Chondrocyte (in vitro differentiated cells): ENCODE measurements at places on chromosomes 12 and 14.

- no peak for DNase-seq
Observed at GRCh38 chr12:76026643-76027063, 4.9 kb downstream of the PHLDA1 start.

DNA sequence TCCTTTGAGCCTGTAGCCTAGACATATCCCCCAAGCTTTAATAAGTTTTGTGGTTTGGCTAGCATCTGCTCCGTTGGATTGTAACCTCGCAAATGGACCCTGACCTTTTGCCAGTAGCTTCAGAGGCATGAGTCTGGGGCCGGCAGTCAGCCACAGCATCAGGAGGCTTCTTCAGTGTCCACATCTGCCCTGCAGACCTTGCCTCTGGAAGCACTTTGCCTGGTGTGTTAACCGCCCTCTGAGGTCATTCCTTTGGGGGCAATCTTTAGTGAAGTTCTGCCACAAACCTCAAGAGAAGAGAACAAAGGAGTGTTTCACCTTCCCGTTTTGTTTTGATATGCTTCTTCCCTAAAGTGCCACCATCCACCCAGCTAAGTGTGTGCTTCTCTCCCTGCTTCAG lies 71.4 kb downstream of the GNS start:
- DNase-seq = no peak

DNA sequence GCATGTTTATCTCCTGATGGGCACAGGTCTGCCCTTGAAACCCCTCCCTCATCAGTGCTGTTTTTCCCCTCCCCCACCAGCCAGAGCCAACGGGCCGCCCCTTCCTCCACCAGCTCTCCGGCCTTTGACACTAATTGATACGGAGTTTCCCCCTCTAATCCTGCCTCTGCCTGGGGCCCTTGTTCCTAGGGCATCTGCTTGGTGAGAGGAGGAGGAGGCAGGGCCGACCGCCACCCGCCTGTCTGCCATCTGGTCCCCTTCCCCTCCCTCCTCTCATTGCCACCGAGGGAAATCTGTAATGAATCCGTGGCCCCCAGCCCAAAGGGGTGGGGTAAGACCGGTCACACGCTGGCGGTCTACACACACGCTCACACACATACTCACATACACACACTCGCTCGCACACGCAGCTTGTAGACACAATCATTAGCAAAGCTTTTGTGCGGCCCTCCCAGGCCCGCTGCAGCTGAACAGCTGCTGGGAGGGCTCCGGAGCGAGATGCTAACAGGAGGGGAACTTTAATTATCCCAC lies 27.4 kb downstream of the SRRM4 start:
- DNase-seq = no peak

DNA sequence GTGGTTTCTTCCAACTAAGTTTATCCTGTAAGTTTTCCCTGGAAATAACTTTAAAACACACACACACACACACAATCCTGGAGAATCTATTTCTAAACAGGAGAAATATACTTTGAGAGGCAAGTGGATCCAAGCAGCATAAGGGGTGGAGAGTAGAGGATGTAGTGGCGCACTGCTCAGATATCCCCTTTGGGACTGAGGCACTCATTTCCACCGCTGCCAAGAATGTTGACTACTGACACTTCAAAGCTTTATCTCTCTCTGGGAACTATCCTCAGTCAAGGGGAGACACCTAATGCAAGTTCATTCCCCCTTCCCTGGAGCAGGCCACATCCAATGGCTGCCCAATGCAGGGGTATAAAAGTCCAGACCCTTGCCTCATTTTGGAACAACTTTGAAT lies 75.8 kb downstream of the CAPZA3 start:
- no peak for DNase-seq

DNA sequence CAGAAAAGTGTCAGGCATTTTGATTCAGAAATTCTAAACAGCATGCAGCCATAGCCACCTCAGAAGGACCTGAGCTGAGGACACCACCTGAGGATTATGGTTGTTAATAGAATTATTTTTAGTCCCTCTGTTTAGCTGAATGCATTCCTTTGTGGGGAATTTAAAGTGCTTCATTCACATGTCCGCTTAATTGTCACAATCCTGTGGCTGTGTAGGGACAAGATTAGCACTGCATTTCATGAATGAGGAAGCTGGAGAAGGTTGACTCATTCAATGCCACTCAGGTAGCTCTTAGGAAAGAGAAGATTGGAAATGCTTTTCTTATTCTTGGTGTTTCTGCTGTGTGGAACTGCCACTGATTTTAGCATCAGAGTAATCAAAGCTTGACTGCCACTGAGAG lies 42.0 kb upstream of the KRR1 start:
- no peak for DNase-seq

- DNase-seq = no peak
Observed at GRCh38 chr12:129819391-129819790, 84.4 kb downstream of the TMEM132D start.

DNA sequence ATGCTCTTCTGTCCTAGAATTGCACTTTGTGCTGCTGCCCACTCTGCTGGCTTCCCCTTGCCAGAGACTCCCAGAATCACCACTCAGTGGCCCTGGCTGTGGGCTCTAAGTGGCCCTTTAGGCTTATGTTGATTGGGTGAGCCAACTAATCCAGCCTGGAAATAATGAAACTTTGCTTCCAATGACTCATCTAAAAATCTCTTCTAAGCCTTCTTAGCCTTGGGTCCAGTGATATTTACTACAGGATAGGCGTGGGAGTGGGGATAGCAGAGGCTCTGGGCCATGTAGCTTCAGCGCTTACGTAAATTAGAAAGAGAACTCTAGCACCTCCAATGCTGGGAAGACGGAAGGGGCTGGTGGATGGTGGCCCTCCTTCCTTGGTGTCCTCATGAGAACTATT lies 137.9 kb downstream of the TTC8 start:
- no peak for DNase-seq

DNA sequence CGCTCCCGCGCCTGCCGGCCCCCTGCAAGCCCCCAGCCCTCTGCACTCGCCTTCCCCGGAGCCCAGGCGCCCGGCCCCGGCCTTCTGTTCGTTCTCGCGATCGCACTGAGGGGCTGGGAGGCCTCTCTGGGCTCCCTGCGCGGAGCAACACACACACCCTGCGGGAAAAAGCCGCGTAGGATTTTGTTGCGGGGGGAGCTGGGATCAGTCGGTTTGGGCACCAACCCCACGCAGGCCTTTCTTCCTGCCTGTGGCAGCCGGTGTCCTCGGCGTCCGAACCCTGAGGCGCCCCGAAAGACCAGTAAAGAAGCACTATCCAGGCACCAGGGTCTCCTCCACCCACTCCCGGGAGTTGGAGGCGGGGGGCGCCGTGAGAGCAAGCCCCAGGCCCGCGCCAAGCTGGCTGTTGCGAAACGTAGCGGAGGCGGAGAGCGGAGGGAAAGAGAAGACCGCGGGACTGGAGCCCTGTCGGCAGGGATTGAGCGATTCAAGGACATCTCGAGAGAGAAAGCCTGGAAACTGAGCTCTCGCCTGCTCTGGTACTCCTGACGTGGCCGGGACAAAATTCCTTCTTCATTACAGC lies 1.9 kb upstream of the HOXC5 start:
- DNase-seq = no peak
